WTC11 (cell line): ENCODE measurements at places on chromosomes 6 and 20.

DNA sequence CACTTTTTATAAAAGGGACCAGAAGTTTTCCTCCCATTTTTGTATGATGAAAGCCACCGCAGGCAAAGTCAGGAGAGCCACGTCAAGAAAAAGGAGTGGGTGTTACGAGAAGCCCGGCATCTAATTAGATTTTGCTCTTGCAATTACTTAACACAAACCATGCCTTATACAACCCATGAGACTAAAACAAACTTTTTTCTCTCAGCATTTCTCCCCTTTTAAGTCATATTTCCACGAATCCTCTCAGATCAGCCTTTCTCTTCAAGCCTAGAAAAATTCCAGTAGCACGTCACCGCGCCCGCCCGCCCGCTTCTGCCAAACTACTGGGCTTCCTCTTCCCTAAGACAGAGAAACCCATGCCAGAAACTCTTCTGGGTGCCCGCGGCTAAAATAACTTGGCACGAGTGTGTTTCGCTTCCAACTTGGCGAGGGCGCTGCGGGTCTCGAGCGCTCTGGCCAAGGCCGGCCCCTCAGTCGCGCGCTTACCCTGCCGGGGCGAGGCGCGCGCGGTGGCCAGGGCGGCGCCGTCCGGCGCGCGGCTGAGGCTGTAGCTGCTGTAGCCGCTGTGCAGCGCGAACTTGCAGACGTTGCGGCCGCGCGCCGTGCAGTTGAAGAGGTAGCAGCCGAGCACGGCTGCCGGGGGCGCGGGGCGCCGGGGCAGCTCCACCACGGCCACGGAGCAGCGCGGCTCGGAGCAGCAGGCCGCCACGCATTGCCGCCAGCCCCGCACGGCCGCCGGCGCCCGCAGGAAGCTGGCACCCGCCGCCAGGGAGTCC, 1.0 kb downstream of the LRP11 start:
- H3K27me3 ChIP-seq, result peaks cover 15% of the 10 kb centered on the region

- DNase-seq, result peak; percentile 39
- peaks cover 46% of the 10 kb centered on the region for H3K27me3 ChIP-seq
- peak overlapping the region; percentile 69 for H3K4me3 ChIP-seq
- peaks cover 3% of the 10 kb centered on the region; the same call in 1 of the 2 replicates for H3K36me3 ChIP-seq
- peaks cover 13% of the 10 kb centered on the region for H3K4me1 ChIP-seq
Observed at GRCh38 chr6:137043710-137044365, 927 bp downstream of the IL20RA start.

GRCh38 chr6:115999235-115999634, 61.5 kb downstream of the FRK start:
- no peak overlapping the region for H3K4me3 ChIP-seq
- DNase-seq, result no peak
- no peaks in the 10 kb centered on the region for H3K36me3 ChIP-seq
- no peaks in the 10 kb centered on the region for H3K4me1 ChIP-seq

DNA sequence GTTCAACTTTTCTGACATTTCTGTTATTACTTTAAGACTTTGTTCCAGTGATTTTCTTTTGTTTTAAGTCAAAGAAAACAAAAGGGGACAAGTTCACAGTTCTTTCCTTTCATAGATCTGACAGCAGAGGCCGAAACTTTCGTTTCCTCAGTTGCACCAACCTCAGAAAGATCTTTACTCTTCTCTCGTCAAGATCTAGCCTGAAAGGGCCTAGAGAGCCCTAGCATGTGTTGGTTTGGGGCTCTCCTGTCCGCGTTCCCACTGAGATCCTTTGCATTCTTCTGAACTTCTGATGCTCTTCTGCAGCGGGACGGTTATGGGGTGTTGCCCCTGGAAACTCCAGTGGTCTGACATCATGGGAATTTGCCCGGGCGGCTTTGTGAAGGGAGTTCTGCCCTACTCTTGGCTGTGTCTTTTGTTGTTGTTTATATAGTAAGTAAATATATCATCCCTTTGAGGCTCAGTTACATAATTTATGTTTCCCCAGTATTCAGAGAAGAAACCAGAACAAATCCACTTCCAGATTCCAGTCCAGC, 129.1 kb downstream of the SASH1 start:
- peaks cover 27% of the 10 kb centered on the region for H3K36me3 ChIP-seq
- peak overlapping the region; percentile 64 for H3K27ac ChIP-seq
- H3K4me1 ChIP-seq, result peaks cover 34% of the 10 kb centered on the region
- DNase-seq, result no peak
